Stimulated activated naive B cell treated with anti-CD40 and anti-IgM and Interleukin-4, amounts not matched to agents 10 μg/mL and 1 μg/mL and 100 μg/mL, for 72 hours (primary cell): ENCODE measurements at places on chromosomes 3 and 15.

DNA sequence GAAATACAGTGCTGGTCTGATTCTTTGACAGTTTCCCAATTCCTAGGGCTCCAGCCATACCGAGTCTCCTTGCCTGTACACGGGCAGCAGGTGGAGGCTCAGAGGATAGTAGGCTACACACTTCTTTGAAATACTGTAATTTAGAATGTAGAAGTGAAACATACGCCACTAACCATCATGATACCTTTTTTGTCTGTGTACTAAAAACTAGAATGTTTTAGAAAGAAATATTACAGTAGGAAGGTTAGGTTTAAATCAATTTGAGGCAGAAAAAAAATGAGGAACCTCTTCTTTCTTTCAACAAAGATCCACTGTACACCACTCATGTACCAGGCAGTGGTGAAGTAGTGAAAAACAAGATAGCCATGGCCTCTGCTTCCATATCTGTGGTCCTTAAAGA lies 354.7 kb downstream of the MCTP2 start:
- no peak for DNase-seq

DNA sequence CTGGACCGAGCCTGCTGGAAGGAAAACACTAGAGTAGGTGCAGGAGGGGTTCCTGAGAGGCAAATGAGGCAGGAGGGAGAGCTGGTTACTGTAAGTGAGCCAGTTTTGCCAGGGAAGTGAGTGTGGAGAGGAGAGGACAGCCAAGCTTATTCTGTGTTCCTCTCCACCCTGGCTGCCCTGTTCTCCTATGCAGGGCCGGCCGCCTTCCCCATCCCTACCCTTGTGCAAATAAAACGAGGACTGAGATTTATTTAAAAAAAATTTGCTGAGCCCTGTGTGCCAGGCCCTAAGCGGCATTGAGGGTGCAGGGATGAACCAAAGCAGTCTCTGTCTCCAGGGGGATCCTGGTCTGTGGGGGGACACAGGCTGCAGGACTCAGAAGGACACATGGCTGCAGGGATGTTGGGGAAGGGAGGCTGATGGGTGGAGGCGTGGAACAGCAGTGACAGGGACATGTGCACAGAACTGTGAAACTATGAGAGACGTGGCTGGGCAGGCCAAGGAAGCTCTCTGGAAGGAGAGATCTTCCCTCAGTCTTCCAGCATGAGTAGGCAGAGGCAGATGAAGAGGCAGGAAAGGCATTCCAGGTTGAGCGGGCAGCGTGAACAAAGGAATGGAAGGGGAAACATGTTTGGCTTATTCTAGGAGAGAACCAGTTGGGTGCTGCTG lies 12.1 kb downstream of the CORO2B start:
- DNase-seq, result no peak

GRCh38 chr15:28897861-28898585 lies 12.2 kb downstream of the APBA2 start:
- no peak for DNase-seq

DNA sequence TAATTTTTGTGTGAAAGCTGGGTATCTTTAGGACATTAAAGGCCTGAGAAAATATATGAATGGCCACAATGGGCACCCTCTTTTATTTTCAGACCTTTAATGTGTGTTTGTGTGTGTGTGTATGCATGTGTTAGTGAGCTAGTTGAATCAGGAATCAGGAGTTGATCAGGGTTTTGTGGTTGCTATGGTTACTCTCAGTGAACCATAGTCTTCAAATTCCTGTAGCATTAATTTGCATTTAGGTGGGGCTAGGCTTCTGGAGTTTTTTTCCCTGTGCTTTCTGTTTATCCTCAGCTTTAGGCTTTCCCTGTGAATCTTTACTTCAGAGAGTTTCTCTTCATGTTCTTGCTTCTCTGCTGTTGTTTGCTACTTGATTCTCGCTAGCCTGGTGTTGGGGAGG lies 122.0 kb upstream of the ONECUT1 start:
- DNase-seq, result no peak

- DNase-seq, result no peak
Measured at GRCh38 chr15:79520654-79521053, 88.5 kb downstream of the MINAR1 start.

GRCh38 chr3:60294181-60294580 lies 957.1 kb downstream of the FHIT start:
- DNase-seq, result peak; percentile 2

GRCh38 chr15:57215881-57216280 lies 160.4 kb upstream of the CGNL1 start:
- no peak for DNase-seq

DNA sequence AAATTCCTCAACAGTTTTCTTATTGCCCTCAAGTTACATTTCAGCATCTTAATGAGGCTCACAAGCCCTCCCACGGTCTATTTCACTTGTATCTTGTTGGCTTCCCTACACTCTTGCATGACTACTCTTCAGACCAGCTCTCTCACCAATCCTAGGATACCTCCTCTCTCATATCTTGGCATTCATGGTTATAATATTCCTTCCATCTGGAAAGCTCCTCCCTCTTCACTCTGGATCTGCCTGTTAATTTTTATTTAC lies 8.5 kb upstream of the CCDC80 start:
- no peak for DNase-seq

GRCh38 chr3:52471371-52472238 lies 16.2 kb downstream of the NISCH start:
- DNase-seq, result peak; percentile 23

- DNase-seq, result no peak
Measured at GRCh38 chr3:25046911-25047771, 380.9 kb upstream of the RARB start.

GRCh38 chr3:155912579-155913190 lies 42.2 kb downstream of the GMPS start:
- DNase-seq, result no peak

DNA sequence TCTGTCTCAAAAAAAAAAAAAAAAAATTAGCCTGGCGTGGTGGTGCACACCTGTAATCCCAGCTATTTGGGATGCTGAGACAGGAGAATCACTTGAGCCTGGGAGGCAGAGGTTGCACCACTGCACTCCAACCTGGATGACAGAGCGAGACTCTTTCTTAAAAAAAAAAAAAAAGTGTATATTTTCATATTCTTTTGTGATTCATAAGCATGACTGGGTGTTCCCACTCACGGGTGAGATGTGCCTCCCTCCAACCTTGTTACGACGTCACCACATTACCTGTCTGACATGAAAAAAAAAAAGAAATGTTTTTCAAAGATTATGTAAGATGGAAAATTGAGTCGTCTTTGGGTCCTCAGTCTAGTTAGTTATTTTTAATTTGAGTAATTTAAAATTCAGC lies 56.8 kb downstream of the TMEM41A start:
- DNase-seq, result no peak

DNA sequence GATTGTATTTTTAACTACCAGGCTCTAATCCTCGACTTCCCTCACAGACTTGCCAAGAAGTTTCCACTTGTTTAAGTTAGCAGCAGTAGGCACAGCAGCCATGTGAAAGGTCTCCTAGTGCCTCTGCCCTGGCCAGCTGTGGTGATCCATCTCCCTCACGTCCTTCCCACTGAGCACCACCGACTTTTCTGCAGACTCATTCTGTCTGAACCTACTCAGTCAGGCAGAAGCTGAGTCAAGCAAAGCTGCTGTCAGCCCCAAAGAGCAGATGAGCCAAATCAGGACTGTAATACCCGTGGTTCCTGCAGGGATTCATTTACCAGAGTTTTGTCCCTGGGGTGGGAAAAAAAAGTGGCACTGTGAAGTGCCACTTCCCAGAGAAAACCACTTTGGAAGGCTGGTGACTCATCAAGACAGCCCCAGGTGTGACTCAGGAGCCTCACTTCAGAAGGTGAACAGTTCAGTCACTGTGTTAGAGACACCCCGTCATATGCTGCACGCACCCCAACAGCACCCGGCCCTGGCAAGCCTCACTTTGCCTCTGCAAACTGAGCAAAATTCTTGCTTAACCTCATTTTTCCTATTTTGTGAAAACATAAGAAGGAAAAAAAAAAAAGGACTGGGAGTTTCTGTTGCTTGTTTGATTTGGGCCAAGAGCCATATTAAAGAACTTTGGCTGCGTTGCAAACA lies 76.0 kb downstream of the WWTR1 start:
- no peak for DNase-seq
